ENCODE measurements at places on chromosomes 2 and 18.

- no peak for DNase-seq
Observed at GRCh38 chr2:240775905-240776304, 44.1 kb downstream of the KIF1A start.

DNA sequence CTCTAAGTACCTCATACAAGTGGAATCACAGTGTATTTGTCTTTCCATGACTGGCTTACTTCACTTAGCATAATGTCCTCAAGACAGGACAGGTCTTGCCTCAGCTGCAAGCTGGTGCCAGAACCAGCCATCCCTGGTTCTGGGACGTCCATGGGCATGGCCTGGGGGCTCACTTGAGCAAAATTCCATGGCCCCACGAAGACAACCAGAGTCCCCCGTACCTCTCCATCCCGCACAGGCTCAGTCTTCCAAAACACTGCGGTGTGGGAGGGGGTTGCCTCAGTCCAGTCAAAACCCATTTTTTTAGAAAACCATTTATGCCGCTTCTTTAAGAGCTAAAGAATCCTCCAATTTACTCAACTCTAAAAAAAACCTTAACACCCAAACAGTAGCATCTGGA is 21.7 kb upstream of the CABLES1 start:
- DNase-seq: no peak

DNA sequence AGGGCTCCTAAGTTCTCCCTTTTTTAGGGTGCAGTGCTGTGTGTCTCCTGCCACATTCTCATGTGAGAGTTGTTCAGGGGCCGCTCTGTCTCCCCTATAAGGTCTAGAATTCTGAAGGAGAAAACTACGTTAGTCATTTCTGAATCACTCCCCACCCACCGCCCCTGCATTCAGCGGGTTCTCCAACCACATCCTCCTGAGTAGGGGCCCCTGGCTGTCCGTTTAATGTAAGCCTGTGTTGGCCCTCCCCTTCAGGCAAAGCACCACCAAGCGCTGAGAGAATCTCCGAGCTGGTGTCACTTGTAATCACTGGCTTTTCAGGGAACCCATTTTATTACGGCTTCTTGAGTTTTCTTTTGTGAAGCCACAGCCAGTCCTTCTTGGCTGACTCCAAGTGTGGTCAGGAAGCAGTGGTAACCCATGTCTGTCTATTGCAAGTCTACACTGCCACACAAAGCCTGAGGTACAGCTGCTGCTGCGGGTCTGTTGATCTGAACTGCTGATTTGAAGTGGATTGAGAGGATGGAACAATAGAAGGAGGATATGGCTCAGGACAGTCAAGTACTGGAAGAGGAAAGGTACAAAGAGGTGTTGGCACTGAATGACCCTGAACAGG is 16.9 kb downstream of the LCT start:
- peak; percentile 52 for DNase-seq

DNA sequence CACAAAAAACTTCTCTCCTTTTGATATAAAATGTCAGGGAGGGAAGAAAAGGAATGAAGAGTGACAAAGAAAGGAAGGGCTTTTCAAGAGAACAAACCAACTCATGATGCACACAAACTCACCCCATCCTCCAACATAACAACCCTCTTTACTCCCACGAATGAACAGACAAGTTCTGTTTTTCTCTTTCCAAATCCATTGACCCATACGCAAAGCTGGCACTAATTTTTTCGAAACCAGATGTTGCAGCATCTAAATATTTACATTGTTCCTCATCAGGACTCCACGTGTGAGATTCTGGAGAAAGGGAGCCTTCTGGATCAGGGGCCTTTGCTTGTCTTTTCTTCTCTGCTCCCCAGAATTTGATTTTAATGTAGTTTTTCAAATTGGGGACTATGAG is 143.3 kb upstream of the BCL2L11 start:
- no peak for DNase-seq

- peak; percentile 21 for DNase-seq
Observed at GRCh38 chr2:84290537-84290936, 168.5 kb downstream of the SUCLG1 start.

DNA sequence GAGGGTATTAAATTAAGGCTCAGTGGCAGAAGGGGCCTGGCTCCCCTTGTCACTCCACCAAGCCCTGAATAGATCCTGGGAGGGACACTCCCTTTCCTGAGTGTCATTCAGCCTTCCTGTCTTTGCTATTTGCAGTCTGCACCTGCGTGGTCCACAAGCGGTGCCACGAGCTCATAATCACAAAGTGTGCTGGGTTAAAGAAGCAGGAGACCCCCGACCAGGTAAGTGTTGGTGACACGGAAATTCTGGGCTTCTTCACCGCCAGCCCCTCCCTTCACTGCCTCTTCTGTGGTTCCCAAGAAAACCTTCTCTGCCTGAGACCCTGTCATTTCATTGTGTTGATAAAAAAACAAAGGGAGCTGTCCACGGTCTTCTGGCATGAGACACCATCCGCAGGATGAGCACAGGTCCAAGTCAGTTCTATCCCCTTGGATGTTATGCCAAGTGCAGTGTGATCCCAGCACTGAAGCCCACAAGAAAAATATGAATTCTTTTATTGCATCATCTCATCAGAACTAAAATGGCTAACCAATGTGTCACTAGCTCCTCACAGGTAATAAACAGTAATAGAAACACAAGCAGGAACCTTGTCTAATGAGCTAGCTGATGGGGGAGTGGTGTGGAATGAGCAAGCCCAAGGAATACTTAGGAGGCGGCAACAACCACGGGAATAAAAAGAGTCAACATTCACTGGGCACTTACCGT is 316.9 kb upstream of the EPAS1 start:
- no peak for DNase-seq

GRCh38 chr2:105712981-105713596 is 31.6 kb upstream of the NCK2 start:
- no peak for DNase-seq

GRCh38 chr2:11286749-11287148 is 57.7 kb downstream of the ROCK2 start:
- DNase-seq: no peak

GRCh38 chr2:144230033-144230432 is 289.9 kb downstream of the ZEB2 start:
- DNase-seq: no peak

DNA sequence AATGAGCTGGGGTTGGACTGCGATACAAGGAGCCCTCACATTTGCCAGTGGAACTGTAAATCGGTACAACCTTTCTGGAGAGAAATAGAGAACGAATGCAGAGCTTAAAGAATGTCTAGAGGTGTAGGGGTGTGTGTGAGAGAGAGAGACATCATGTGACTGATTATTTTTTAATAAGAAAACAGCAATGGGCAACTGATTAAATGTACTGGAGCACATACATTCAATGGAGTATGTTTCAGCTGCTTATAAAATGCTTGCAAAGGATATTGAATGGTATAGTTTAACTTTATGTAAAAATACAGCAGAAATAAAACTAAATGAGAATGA is 391 bp upstream of the TMEM17 start:
- no peak for DNase-seq

DNA sequence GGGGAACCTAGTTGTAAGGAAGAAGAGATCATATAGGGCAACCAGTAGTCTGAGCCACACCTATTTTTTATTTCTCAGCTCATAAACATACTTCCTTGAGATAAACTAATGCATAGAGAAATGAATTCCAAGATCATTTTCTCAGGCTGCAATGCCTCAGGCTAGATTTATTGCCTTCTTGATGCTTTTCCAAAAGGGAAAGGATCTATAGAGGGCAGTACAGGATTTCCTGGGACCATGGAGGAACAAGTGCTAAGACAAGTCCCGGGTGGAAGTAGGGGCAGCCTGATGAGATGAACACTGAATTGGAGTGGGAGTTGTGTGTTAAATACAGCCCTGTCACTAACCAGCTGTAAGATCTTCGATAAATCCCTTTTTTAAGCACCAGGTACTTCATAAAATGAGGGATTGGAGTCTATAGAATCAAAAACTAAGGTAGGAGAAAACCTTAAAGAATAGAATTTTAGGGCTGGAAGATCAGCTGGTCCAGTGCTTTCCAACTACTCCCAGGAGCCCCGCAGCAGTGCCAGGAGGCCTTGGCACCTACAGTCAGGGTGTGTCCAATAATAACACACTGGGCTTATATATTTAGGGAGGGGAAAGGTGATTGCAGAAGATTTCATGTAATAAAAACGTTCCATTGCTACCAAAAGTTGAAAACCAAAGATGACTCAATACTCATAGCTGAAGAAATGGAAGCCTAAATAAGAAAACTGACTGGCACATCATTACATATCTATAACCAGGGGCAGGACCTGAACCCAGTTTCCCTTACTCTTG is 58.1 kb downstream of the SERTAD2 start:
- no peak for DNase-seq

DNA sequence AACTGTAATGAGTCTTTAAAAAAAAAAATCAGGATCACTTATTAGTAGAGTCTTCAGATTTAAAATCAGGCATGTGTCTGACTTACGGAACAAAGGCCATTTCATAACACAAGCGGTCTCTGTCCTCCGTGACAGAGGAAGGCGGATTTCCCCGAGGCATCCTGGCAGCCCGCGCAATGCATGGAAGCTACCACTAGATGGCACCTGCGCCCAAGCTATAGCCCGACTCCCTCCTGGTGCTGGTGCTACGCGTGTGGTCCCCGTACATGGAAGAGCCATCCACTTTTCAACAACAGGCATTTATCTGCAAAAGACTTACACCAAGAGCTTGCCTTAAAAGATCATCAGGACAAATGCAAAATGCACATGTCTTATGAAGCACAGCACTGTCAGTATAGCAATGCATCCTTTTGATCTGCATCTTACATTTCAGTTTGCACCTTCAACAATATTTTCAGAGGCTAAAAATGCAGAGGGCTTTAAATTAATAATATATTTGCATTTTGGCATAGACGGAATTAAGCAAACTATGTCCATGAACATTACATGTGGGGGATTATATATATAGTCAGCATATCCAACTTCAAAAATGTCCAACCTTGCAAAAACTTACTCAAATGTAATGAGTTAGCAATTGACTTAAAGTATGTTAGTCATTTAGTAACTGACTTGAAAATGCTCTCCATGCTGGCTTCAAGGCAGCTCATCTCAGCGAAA is 96.0 kb downstream of the ZNF516 start:
- DNase-seq: peak; percentile 80

- DNase-seq: no peak
Observed at GRCh38 chr18:63890237-63890949, 2.9 kb downstream of the SERPINB2 start.

- DNase-seq: no peak
Observed at GRCh38 chr2:17747684-17748452, 5.7 kb downstream of the SMC6 start.

GRCh38 chr18:79260510-79260909 is 135.2 kb upstream of the NFATC1 start:
- no peak for DNase-seq

- DNase-seq: no peak
Observed at GRCh38 chr2:219897456-219897855, 270.0 kb downstream of the SLC4A3 start.

Data from natural killer cell (primary cell).